Kidney tubule cell (primary cell): ENCODE measurements at places on chromosomes 13 and 19.

GRCh38 chr13:111178402-111178801 lies 63.3 kb downstream of the ARHGEF7 start:
- no peak for DNase-seq

- DNase-seq: no peak
Measured at GRCh38 chr19:49716154-49716553, 25.2 kb downstream of the CPT1C start.

- DNase-seq: peak; percentile 92
Measured at GRCh38 chr19:13398780-13399726, 107.2 kb downstream of the CACNA1A start.

GRCh38 chr13:46983881-46984280 lies 87.0 kb upstream of the HTR2A start:
- peak; percentile 87 for DNase-seq

GRCh38 chr13:82878536-82878935 lies 1003.7 kb downstream of the SLITRK1 start:
- peak; percentile 44 for DNase-seq

- DNase-seq: peak; percentile 18
Measured at GRCh38 chr13:54536112-54536511, 1507.5 kb downstream of the OLFM4 start.

DNA sequence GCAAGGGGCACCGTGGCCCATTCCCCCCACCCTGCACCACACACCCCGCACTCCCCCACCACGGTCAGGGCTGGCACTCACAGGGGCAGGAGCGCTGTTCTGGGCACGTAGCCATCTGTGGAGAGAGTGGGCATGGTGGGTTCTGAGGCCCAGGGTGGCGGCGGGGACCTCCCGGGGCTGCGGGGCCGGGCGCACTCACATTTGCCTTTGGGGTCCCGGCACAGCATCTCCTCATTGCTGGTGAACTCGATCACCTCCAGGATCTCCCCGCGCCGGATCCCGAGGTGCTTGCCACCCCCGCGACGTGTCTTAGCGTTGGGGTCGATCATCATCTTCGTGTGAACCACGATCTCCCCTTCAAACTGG lies 12.1 kb downstream of the PRAM1 start:
- no peak for DNase-seq

DNA sequence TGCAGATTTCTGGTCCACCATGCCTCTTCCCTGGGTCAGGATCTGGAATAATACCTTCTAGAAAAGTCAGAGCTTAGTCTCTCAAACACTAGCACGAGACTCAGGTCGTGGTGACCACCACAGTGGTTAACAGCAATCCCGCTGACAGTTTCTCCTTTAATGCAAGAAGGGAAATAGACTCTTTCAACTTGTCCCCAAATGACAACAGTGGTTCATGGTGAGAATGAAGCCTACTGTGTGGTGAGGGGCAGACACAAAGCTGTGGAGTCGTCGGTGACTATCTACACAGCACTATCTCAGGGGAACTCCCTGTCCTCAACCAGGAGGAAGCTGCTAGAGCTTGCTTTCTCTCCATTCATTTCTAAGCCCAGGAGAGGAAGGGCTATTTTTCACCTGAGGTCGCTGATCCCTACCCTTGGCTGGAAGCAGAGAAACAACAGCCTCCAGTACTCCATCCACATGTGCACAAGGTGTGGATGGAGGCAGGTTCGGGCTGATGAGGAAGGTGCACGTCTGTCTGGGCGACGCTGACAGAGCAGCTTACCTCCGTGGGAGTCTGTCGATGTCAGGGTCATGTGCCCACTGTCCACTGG lies 72.4 kb downstream of the STK24 start:
- DNase-seq: no peak

DNA sequence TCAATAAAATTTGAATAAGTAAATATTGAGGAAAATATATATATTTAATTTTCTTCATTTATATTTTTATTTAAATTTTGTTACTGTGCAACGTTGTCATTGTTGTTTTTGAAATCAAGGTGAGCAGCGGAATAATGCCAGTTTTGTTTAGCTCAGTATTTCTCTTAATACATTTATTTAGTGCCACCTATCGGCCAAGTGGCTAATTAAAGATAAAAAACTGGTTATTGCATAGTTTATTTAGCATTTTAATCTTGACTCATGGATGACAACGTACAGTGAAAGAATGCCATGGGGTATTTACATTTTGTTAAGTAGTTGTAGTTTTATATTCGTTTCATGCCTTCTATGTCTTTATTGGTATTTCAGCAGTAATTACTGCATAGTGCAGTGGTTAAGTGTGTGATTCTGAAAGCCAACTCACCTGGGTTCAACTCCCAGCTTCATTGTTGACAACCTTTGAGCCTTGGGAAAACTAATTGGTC lies 265.9 kb downstream of the MYO16 start:
- peak; percentile 63 for DNase-seq

DNA sequence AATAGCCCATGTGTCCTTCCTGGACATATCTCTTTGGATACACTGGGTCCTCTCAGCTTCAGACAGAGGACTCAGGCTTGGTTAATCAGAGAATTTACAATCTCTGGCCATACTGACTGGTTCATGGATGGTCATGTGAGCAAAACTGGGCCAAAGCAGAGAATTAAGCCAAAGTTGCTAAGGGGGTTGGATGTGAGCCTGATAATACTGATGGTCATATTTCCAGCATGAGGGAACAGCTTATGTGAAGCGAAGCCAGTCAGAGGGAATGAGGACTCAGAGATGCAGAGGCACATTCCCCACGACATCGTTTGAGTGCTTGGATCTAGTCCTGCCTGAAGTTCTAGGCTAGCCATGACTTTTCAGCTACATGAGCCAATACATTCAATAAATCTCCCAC lies 22.0 kb upstream of the LRRC4B start:
- no peak for DNase-seq

- DNase-seq: no peak
Measured at GRCh38 chr13:71830736-71831135, 36.3 kb downstream of the DACH1 start.

- DNase-seq: peak; percentile 16
Measured at GRCh38 chr13:38656699-38657098, 30.2 kb upstream of the FREM2 start.

GRCh38 chr19:19654441-19654840 lies 9.0 kb downstream of the ATP13A1 start:
- no peak for DNase-seq

DNA sequence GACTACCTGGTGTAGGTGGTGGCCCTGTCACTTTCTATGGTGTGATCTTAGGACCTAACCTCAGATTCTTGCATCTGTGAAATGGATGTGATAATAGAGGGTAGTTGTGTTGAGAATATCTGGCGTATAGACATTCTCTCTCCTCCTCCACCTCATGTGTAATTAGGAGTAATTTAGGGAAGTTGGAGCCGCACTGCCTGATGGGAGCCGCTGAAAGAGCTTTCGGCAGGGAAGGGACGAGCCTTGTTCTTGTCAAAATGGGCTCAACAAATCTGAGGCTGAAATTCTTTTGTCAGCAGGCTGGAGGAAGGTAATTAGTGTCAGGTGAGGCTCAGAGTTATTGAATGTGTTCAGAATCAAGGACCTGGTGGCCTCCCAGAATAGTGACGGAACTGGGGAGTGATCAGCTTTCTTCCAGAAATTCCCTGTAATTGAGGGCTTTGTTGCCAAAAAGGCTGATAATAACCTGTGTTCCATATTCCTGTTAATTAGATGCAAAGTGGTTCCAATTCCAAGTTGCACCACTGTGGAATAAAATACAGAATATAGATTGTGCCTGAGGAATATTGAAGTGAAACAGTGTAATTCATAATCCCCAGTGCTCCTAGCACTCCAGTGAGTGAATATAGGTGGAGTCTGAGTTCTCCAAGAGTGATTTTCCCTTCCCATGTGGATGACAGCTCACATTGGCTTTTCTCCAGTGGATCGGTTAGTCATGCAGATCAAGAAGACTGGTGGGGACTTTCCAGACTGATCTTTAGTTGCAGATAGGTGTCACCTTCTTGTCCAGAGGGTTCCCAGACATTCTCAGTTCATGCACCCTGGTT lies 47.5 kb downstream of the SPATA13 start:
- peak; percentile 91 for DNase-seq

DNA sequence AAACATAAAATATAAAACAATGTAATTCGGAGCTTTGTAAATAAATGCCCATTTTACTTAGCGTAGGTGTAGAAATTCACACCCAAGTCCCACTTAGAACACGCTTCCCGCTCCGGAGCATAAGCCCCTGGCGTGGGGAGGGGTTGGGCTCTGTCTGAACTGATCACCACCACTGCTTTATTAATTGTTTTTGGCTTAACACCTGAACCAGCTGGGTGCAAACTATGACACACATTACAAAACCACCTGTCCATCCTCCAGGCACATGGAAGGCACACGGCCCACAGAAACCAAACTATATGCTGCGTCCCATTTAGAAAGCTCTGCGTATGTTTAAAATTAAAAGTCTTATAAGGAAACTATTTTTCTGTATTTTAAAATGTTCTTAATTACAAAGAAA lies 25.9 kb downstream of the RASA3 start:
- no peak for DNase-seq

GRCh38 chr19:54464044-54464629 lies 559 bp upstream of the LENG9 start:
- peak; percentile 97 for DNase-seq

DNA sequence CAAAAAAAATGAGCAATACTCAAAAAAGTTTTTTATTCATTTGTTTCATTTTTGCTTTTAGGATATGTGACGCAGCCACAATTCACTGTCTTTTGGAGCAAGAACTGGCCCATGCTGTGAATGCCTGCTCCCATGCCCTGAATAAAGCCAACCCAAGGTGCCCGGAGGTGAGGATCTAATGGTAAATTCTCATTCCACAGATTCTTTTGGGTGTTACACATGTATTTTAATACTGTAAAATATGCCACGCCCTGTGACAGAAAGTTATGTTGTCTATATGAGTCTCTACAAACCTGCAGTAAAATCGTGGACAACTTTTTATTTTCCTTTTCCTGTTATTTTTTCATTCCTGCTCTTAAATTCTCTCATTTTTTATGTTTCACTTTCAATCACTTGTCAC lies 57.5 kb upstream of the AKAP11 start:
- no peak for DNase-seq

- DNase-seq: peak; percentile 22
Measured at GRCh38 chr19:4730740-4731171, 7.1 kb upstream of the DPP9 start.

DNA sequence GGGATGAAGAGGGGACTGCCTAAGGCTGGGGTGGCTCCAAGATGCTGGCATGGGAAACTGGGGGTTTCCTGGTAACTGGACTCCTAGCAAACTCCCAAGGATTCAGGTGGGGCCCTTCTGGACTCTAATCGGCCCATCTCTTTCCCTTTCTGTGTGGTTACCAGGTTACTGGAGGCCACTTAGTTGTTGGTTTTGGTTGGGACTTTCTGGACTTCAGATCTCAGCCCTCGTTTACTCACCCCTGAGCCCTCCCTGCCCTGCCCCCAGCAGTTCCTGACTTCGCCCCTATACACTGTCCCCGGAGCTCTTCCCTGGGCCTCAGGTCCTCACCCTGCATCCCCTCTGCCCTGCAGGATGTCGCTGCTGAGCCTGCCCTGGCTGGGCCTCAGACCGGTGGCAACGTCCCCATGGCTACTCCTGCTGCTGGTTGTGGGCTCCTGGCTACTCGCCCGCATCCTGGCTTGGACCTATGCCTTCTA lies 328 bp downstream of the CYP4F12 start:
- DNase-seq: no peak

DNA sequence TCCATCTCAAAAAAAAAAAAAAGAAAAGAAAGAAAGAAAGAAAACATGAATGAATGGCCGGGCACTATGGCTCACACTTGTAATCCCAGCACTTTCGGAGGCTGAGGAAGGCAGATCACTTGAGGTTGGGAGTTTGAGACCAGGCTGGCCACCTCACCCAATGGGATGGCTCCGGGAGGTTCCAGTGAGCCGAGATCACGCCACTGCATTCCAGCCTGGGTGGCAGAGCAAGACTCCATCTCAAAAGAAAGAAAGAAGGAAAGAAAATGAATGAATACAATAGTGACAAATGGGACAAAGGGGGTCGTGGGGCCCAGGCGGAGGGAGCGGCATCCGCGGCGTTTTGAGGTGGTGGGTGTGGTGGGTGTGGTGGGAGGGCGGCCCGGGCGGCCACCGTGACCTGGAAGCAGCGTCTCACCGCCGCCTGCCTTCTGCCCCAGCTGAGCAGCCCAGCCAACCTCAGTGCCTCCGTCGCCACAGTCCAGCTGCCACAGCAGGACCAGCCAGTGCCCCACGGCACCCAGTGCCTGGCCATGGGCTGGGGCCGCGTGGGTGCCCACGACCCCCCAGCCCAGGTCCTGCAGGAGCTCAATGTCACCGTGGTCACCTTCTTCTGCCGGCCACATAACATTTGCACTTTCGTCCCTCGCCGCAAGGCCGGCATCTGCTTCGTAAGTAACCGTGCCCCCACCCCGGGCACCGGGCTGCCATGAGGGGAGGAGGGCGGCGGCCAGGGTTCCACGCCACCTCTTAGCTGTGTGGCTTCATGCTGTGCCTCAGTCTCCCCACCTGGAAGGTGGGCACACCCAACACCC lies 5.1 kb downstream of the PRTN3 start:
- DNase-seq: no peak

DNA sequence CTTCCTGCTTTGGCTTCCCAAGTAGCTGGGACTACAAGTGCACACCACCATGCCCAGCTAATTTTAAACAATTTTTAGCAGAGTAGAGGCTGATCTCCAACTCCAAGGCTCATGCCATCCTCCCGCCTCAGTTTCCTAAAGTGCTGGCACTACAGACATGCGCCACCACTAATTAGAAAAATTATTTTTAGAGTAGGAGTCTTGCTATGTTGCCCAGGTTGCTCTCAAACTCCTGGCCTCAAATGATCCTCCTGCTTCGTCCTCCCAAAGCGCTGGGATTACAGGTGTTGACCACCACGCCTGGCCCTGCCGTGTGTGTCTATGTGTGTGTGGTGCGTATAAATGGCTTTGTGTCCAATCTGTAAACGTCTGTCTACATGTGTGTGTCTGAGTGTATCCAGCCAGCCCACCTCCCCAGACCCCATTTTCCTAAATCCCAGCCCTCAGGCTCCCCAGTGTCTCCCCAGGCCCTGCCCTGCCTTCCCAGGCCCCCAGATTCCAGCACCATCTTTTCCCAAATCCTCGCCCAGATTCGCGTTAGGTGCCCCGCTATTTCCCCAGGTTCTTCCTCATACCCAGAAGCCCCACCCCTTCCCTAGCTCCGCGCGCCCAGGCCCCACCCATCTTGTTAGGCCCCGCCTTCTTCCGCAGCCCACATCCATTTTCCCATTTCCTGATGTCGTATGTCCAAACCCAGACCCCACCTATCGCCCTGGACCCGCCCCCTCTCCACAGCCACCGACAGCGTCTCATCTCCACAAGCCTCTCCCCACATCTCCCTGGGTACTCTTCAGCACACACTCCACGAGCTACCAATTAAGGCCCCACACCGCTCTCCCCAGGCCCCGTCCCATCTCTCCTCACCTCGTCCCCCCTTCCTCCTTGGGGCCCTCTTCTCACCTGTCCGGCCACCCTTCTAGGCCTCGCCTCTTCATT lies 24.9 kb downstream of the SLC8A2 start:
- peak; percentile 56 for DNase-seq
